A549 treated with DMSO at 1 μM for 4 hours (cell line): ENCODE measurements at places on chromosomes 1 and 21. TPM values are rescaled to one million over a fixed set of nuclear protein-coding genes. Genes with fewer than 3 reads are reported as not detected.

The NPR1 gene
- 0.95 to 1.3 TPM (median 1.1 TPM) in 5 replicates for total RNA-seq

The CAMK2N1 gene
- total RNA-seq = 33.9 to 47.9 TPM (median 40.8 TPM) in 5 replicates

The TTLL10 gene
- not detected in 5 replicates for total RNA-seq

The NBPF4 gene
- 0.14 to 0.25 TPM (median 0.25 TPM) in 5 replicates for total RNA-seq

The UTS2 gene
- total RNA-seq = 0.73 TPM in 1 of 5 replicates, not detected in the others
